ENCODE measurements at places on chromosomes 12 and 14.

- no peak for DNase-seq
These were observed 11.6 kb downstream of the CIPC start for GRCh38 chr14:77109656-77110055.

- DNase-seq, result no peak
These were observed 28.3 kb downstream of the DYNC1H1 start for GRCh38 chr14:101992708-101993107.

DNA sequence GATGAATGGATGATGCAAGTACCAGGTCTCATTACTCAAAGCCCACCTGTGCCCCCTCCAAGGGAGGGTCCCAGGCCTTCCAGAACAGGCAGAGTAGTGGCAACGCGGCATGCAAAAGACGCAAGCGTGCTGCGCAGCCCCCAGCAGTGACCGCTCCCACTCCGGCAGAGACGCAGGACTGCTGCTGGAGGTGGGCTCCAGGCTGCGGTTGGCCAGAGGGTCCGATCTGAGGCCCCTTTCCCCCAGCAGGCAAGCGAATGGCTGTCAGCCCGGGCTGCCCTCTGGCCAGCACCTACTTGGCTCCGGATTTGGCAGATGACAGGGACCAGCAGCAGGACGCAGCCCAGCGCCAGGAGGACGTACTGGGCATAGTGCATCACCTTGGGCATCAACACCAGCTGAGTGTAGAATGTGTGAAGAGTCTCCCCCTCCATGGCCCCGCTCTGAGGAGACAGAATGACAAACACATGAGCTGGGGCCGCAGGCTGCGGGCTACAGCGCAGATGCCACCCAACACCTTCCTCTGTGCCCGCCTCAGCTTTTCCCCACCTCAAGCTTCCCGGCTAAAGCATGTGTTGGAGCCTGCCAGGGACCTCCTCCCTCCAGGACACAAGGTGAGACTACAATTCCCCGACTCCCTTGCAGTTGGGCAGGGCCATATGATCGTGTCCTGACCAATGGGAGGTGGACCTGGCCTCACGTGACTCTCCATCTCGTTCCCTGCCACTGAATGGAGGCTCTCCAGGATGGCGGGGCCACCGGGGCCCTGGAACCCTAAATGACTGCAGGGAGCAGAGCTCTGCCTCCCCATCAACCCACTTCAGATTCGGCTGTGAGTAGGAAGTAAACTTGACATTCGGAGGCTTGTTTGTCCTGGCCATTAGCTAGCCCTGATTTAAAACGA lies 77.4 kb downstream of the SCARB1 start:
- no peak for DNase-seq

GRCh38 chr12:50524621-50525020 lies 19.8 kb downstream of the DIP2B start:
- no peak for DNase-seq

GRCh38 chr12:83408851-83409250 lies 722.1 kb downstream of the TMTC2 start:
- no peak for DNase-seq
